ENCODE measurements at places on chromosomes 1 and 21.

- peaks cover 11% of the 10 kb centered on the region for H3K4me1 ChIP-seq
- H3K27ac ChIP-seq = no peak overlapping the region
- peaks cover 13% of the 10 kb centered on the region for H3K27me3 ChIP-seq
Observed at GRCh38 chr1:203084588-203085527, 954 bp downstream of the MYOG start.

DNA sequence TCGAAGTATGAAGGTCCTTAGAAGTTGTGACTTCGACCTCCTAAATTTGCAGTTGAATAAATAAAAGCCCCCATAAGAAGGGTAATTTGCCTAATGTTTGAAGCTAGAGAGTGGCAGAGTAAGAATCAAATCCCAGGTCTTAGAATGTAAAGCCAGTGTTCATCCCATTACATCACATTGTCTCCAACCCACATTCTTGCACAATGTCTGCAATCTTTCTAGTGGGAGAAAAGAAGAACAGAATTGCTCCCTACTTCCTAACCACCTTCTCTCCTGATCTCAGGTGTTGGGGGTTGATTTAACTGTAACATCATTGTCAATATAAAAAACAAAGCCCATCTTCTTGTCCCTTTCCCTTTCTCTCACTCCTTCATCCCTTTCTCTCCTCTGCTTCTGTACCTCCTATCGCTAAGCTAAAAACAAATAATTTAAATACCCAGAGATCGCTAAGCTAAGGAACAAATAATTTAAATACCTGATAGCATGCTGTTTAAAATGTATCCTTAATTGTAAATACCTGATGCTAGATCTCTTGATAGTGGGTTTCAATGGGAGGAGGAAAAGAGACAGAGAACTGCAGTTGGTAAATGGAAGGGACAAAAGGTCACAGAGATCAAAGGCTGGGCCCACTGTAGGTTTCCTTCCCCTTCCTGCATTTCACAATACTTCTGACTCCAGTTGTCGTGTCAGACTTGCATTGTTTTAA is 32.1 kb upstream of the CCDC190 start:
- no peaks in the 10 kb centered on the region for H3K36me3 ChIP-seq
- no peak for DNase-seq
- peaks cover 14% of the 10 kb centered on the region for H3K4me1 ChIP-seq
- H3K4me3 ChIP-seq = no peak overlapping the region

GRCh38 chr1:189499736-189500135 is 977.9 kb downstream of the BRINP3 start:
- DNase-seq = no peak
- no peaks in the 10 kb centered on the region for H3K4me1 ChIP-seq
- H3K27me3 ChIP-seq = no peaks in the 10 kb centered on the region

GRCh38 chr1:54745274-54745673 is 19.0 kb downstream of the PARS2 start:
- H3K36me3 ChIP-seq = no peaks in the 10 kb centered on the region
- DNase-seq = no peak
- H3K27ac ChIP-seq = no peak overlapping the region
- H3K4me1 ChIP-seq = peaks cover 3% of the 10 kb centered on the region
- H3K4me3 ChIP-seq = no peak overlapping the region
- H3K27me3 ChIP-seq = peaks cover 2% of the 10 kb centered on the region

DNA sequence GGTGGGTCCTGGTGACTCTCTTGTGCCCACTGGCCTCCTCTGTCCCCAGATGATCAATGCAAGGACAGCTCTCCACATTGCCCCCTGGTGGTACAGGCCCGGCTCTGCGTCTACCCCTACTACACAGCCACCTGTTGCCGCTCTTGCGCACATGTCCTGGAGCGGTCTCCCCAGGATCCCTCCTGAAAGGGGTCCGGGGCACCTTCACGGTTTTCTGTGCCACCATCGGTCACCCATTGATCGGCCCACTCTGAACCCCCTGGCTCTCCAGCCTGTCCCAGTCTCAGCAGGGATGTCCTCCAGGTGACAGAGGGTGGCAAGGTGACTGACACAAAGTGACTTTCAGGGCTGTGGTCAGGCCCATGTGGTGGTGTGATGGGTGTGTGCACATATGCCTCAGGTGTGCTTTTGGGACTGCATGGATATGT is 10.8 kb downstream of the ADAMTSL4 start:
- H3K27ac ChIP-seq = no peak overlapping the region
- H3K27me3 ChIP-seq = peaks cover 13% of the 10 kb centered on the region
- peak overlapping the region; percentile 34 for H3K4me3 ChIP-seq
- peaks cover 27% of the 10 kb centered on the region for H3K4me1 ChIP-seq
- peak; percentile 74 for DNase-seq

All from glutamatergic neuron (in vitro differentiated cells).